ENCODE measurements at places on chromosomes 3 and 15.

DNA sequence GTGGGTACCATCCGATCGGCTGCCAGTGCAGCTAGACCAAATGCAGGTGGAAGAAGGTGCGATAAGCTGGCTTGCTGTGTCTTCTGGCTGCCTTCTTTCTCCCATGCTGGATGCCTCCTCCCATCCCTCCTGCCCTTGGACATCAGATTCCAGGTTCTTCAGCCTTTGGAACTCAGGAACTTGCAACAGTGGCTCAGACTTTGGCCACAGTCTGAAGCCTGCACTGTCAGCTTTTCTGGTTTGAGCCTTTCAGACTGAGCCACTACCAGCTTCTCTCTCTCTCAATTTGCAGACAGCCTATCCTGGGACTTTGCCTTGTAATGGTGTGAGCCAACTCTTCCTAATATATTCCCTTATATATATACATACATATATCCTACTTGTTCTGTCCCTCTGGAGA lies 485.5 kb downstream of the FHIT start:
- DNase-seq: no peak

DNA sequence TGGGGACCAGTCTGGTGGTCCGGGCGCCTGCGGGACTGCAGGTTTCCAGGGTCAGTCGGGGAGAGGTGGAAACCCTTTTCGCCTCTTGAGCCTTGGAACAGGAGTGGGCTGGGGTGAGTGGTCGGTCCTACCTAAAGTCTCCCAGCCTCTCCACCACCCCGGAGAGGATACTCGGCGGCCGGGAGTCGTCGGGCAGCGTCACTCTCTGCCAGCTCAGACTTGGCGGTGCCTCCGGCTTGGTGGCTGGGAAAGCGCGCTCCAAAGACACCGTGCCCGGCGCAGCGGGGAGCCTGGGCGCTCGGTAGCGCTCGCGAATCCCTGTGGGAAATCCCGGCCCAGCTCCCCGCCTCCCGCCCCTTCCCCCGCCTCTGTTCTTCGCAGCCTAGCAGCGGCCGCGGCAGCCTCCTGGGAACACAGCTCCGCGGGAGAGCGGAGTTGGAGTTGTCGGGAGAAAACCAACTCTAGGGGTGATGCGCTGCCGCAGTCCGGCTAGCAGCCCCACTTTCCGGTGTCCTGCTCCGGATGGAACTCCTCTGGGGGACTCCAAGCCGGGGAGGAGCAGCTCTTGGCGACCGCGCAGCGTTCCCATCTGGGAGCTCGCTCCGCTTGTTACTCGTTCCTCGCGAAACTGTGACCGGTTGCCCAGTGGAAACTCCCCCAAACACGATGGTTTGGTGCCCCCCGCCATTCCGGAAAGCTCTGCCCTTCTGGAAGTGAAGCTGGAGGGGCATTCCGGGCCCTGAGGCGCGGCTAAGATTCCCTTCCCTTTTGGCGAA lies 1.4 kb downstream of the EPHB1 start:
- DNase-seq: no peak

DNA sequence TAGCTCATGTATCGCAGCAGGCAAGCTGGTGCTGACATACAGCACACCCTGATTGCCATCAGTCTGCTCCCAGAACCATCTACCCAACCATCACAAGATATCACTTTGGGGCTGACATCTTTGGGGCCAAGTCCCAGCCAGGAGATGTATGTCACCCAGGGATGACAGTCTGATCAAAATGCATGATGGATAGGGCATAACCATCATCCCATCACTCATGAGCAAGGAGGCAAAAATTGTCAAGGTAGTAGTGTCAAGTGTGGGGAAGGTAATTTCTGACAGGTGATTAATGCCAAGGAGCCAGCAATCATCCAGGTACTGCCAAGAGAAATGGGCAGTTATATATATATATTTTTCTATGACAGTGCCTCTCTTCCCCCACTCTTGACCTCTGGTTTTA lies 277.4 kb downstream of the WDR72 start:
- DNase-seq: no peak

- DNase-seq: no peak
These were observed 7.1 kb downstream of the LRRK1 start for GRCh38 chr15:100926258-100926657.

DNA sequence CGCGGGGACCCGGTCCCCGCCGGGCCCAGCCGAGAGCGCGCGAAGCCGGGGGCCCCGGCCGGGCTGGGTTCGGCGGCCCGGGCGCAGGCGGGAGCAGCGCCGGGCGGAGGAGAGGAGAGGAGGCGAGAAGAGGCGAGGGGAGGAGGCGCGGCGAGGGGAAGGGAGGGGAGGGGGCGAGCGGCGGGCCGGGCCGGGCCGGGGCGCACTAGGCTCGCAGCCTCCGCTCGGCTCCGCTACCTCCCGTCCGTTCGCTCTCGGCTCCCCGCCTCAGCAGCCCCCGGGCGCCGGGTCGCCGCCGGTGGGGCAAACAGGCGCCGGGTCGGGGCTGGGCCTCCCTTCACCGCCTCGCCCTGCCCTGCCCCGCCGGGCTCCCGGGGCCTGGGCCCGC lies 351 bp downstream of the INSYN1 start:
- no peak for DNase-seq

- no peak for DNase-seq
These were observed 33.2 kb downstream of the SLC12A8 start for GRCh38 chr3:125179143-125179883.

GRCh38 chr3:11566916-11567315 lies 76.8 kb downstream of the VGLL4 start:
- no peak for DNase-seq

GRCh38 chr3:156587760-156588069 lies 32.8 kb upstream of the SSR3 start:
- no peak for DNase-seq

- DNase-seq: no peak
These were observed 15.7 kb upstream of the TIPARP start for GRCh38 chr3:156658732-156659090.

GRCh38 chr3:36814776-36815175 lies 50.4 kb upstream of the DCLK3 start:
- DNase-seq: no peak

DNA sequence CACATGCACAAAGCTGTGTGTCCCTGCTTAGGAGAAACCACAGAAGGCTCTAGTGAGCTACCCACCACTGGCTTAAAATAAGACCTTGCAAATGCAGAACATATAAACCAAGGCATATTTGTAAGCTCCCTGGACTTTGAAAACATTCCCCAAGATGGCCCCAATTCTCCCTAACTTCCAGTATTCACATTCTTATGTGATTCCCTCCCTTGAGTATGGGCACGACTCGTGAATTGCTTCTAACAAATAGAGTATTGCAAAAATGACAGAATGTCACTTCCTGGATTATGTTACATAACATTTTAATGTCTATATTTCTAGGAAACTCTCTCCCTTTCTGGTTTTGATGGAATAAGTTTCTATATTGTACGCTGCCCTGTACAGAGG lies 131.8 kb upstream of the MCTP2 start:
- DNase-seq: no peak

DNA sequence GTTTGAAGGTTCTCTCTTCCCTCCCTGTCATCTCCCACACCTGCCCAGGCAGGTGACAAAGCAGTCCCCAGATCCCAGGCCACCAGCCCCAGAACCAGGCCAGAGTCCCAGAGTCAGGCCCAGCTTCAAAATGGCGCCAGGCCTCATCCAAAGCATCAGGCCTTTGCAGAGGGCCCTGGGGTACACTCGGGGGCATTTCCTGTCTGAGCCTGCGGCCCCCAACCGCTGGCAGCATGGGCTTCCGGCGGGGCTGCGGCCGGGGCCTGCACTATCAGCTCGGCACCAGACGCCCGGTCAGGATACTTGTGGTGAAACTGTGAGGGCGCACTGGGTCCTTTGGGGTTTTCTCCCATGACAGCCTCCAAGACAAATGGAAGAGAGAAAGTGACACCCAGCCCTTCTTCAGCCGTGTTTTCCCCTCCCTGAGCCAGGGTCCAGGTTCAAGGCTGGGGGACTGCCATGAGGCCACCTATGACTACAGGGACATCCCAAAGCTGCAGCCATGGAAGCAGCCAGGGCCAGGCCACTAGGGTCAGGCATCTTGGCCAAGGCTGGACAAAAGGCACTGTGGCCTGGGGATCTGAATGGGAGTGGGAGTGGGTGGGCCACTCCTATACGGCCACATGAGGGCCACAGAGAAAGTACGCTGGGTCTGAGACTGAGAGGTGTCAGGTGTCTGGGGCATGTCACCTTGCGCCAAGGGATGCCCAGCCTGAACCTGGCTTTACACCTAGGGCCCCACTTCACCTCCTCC lies 33.9 kb downstream of the RPN1 start:
- DNase-seq: no peak

GRCh38 chr3:177448987-177449359 lies 251.7 kb upstream of the TBL1XR1 start:
- no peak for DNase-seq

DNA sequence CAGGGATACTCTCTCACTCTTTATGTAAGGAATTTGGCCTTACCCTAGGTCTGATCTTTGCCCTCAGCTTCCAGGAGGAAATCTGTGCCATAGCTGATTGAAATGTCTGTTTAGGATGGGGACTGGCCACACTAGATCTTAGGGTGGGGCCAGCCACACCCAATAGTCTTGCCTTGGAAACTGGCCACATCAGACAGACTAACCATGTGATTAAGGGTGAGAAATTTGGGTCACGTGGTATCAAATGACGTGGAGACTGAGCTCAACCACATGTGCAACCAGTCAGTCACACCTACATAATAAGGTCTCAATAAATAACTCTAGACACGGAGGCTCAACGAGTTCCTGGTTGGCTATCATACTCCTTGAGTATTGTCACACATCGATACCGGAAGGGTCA lies 113.5 kb downstream of the CNTN3 start:
- DNase-seq: no peak

DNA sequence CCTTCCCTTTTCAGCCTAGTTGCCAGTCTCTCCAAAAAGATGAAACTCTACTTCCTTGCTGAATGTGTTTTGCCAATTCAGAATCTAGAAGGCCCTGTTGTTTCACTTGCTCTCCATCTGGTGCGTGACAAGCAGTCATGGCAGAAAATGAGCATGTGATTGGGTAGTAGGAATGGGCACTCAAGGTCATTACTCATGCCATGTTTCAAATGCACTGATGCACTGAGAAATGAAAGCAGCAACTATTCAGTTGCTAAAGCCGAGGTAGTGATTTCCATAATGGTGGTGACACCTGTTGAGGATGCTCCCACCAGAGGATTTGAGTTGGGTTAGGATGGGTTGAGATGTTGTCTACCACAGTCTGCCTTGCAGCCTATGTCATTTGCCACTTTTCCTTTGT lies 12.7 kb downstream of the ZBTB38 start:
- no peak for DNase-seq

DNA sequence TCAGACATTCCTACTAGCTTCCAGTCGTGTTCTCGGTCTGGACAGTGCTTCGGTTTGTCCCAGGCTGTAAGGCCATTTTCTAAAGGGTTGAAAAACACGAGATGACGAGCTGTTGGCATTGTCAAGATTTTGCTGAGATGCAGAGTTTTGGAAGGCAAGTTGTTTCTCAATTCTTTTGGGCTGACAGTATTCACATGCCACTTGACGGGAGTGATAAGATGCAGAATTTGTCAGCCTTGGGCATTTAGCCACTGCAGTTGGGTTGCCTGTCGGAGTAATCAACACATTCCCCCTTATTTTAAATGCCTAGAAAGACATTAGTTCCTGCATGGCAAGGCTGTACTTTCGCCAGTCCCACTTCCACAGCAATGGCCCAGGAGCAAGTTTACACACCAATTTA lies 245.2 kb downstream of the NR1D2 start:
- no peak for DNase-seq

GRCh38 chr3:126389112-126389793 lies 5.5 kb upstream of the CFAP100 start:
- DNase-seq: peak; percentile 30

DNA sequence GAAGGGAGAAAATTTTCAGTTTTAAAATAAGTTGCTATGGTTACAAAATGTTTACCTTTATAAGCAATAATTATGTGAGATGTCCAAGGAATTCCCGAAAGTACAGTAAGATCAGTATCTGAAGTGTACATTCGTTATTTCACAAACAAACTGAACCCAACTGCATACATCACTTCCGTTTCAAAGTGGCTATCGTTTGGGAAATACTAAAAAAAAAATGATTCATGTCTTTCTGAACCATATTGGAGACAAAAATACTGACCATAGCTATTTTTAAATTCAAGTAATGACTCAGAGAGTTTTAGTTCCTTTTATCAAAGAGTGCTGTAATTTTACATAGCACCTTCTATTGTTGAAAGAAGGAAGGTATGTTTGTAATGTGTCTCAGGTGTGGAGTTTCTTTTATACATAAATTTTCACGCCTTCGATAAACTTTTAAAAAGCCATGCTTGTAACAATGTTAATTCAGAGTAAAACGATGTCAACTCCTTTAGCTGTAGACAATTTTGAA lies 8.0 kb upstream of the ANKRD28 start:
- no peak for DNase-seq

DNA sequence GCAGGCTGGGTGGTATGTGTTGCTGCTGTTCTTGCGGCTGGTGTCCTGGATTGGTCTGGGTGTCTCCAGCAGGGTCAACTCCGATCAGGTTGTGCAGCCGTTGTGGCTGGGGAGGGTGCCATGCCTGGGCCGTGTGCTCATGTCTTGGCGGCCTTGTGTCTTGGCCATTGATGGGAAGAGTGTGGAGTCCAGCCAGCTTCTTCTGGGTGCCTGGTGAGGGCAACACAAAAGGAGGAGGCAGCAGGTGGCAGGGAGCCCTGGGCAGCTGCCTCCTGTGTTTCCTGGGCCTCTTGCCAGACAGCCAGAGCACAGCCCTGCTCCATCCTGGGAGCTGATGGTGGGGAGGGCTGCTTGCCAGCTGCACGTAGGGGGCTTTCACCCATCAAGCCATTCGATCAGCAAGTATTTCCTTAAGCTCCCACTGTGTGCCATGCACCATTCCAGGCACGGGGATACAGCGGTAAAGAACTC lies 4.3 kb downstream of the CHAC1 start:
- no peak for DNase-seq

DNA sequence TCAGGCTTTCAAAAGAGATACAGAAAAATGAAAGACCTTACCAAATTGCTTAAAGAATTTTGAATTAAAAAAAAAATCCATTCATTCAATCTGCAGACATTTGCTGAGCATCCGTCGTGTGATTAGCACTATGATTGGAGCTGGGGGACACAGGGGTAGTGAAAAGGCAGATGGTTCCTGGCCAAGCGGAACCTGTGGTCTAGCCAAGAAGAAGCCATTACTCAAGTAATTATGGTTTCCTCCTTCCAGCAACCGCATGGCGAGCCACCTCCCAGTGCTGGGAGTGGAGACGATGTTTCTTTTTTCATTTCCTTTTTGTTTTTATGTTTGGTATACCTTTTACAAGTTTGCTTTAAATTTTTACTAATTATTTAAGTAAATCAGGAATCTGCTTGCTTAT lies 140.2 kb downstream of the CACNA2D3 start:
- DNase-seq: no peak

DNA sequence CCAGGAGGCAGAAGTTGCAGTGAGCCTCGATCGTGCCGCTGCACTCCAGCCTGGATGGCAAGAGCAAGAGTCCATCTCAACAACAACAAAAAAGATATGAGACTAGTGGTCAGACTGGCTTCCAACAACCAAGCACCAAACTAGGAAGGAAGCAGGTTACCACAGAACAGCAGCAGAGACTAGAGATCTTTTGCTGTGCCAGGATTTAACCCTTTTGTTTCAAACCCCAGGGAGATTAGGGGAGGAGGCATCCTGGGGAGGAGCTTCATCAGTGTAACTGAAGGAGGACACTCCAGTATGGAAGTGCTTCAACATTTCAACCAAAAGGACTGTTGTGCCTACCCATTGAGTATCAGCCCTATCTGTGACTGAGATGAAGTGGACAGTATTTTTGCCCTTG lies 240.3 kb downstream of the ZIC1 start:
- no peak for DNase-seq

GRCh38 chr15:74950078-74950908 lies 6.3 kb downstream of the RPP25 start:
- DNase-seq: peak; percentile 80

Data from CD4-positive, alpha-beta T cell treated with Interleukin-6 for 4 hours (primary cell).